Stimulated activated CD8-positive, alpha-beta memory T cell treated with anti-CD3 and anti-CD28 coated beads, Interleukin-12 subunit alpha, Interleukin-12 subunit beta, amount 100 ng/mL, for 1 hour (primary cell): ENCODE measurements at places on chromosomes 6 and 20.

DNA sequence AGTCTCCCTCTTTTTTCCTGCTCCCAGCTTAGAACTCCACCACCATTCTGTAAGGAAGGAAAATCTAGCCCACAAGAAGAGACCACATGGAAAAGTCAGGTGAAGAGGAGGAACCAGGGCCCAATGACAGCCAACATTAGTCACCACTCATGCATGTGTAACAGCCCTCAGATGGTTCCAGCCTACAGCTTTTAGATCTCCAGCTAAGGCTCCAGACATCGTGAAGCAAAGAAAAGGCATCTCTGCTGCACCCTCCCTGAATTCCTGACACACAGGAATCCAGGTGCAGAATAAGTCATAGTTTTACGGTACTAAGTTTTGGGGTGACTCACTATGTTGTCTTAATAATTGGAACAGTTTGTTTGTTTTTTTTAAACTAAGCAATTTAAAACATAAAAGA, 25.5 kb downstream of the DCDC2 start:
- DNase-seq: no peak

DNA sequence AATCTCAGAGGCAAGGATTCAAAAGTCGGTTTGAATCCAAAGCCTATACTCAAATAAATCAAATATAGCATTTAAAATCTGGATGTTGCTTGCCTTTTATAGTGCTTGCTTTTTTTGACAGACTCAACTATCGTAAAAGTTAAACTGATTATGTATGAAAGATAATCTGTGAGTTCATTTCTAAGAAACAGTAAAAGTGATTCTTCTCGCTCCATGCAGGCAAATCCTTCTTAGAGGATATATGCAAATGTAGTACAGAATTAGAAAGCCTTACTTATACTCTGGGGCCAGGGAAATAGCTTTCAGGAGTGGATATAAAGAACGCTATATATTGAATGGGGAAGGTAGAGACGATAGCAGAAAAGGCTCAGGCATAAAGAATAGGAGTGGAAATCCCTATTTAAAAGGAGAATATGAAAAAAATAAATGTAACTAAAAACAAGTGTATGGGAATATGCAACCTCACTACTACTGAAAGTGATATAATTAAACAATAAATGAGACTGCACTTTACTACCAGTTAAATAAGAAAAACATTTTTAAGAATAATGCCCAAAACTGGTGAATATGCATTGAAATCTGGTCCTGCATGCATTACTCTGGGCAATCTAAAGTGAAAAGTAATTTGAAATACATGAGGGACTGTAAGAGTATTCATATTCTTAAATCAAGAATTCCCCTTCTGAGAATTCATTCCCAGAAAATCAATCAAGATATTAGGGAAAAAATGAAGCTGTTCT, 361.8 kb upstream of the PLCB4 start:
- DNase-seq: no peak

DNA sequence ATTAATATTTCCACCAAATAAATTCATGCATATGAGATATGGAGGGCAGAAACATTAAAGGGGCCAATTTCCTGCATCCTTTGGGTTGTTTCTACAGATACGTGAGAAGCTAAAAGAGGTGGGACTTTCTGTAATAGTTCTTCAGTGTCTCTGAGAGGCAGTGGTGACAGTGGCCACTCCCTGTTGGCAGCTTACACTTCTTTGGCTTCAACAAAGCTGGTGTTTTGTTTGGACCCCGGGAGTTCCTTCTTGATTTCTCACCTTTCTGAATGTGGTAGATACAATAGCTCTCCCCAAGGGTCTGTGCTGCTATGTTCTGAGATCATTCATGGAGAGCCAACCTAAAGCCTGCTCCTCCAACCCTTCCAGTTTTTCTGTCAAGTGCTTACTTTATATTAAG, 7.8 kb downstream of the PLCB1 start:
- no peak for DNase-seq

- no peak for DNase-seq
Measured at GRCh38 chr6:82712826-82713225, 349.2 kb downstream of the TPBG start.

- no peak for DNase-seq
Measured at GRCh38 chr6:123053602-123054225, 57.7 kb downstream of the CLVS2 start.

GRCh38 chr6:2765896-2766766, 938 bp downstream of the WRNIP1 start:
- DNase-seq: no peak

- no peak for DNase-seq
Measured at GRCh38 chr20:4375881-4376280, 345.8 kb upstream of the PRND start.

DNA sequence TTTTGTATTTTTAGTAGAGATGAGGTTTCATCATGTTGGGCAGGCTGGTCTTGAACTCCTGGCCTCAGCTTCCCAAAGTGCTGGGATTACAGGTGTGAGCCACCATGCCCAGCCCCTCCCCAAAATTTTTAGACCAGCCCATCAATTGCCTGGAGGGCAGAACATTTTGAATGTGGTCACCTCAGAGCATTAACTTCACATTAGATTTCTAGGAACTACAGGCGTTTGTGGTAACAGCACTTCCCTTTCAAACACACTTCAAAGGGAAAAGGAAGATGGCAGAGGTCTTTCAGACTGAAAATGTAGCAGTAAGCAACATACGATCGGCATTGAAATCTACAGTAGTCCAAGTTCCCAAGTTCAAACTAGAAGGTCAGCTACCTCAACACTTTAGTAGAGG, 12.3 kb upstream of the SLA2 start:
- no peak for DNase-seq

DNA sequence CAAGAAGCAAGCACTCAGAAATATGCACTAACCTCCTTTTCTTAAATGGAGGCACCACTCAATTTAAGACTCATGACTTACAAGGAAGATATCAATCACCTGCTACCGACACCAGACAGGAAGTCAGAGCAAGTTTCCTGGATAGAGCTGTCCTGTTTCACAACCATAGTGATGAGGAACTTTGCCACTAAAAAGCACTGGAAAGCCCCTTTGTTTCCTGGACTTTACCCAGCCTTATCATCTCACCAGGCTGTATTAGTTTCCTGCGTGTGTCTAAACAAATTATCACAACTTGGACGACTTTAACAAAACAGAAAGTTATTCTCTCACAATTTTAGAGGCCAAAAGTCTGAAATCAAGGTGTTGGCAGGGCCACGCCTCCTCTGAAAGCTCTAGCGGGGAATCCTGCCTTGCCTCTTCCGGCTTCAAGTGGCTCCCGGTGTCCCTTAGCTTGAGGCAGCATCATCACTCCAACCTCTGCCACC, 253.8 kb upstream of the STXBP5 start:
- no peak for DNase-seq

DNA sequence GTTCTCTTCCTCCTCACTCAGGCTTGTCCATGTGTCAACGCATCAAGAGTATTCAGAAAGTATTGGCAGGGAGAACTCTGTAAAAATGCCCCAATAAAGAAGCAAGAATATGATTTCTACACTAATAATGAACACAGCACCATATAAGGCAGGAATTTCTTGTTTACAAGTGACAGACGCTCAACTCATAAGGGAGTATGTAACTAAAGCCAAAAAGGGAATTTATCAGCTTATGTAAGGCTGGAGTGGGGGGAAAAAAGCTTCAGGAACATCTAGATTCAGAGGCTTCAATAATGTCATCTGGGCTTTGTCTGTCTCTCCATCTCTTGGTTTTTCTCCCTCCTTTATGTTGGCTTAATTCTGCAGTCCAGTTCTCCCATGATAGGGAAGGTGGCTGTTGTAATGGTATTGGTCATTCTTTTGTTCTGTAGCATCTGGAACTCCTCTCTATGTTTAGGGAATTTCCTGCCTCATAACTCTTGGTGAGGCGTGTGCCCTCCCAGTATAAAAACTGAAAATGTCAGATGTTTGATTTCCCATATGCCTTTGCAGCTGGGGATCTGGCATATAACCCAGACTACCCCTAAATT, 125.1 kb upstream of the COL21A1 start:
- DNase-seq: no peak

DNA sequence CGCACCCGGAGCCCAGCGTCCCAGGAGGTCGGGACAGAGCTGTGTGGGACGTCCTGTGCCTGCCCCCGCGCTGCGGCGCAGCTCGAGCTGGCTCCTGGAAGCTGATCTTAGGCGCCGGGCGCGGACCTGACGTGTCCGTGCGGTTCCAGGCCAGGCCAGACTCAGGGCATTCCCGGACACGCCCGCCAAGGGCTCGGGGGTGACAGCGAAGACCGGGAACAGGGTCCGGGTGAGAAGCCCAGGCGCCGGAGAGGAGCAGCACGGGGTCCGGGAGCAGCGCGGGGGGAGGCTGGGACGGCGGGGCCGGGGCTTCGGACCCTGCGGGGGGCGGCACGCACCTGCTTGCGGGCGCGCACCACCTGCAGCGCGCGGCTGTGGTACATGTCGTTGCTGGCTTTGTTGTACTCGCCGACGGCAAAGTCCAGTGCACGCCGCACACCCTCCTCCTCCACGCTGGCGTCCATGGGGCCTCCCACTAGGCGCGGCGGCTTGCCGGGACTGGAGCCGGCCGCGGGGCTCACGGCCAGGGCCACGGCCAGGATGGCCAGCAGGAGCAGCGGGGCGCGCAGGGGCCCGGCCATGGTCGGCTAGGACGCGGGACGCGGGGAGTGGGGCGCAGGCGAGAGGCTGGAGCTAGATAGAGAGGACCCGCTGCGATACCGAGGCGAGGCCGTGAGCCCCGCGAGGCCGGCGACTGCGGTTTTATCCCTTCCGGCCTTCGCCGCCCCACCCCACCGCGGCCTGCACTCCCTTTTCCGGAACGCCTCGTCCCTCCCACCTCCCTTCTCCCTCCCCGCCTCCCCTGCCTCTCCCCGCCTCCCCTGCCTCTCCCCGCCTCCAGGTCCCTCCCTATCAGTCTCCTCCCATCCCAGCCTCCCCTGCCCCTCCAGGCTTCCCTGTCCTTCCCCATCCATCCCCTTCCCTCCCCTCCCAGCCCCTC, at the start of gene CST3:
Gene CST3, minus strand, starts transcription at position 674 of the 940 bp plus-strand sequence. Its CDS starts 93 bp downstream, at position 581.
- DNase-seq: no peak

DNA sequence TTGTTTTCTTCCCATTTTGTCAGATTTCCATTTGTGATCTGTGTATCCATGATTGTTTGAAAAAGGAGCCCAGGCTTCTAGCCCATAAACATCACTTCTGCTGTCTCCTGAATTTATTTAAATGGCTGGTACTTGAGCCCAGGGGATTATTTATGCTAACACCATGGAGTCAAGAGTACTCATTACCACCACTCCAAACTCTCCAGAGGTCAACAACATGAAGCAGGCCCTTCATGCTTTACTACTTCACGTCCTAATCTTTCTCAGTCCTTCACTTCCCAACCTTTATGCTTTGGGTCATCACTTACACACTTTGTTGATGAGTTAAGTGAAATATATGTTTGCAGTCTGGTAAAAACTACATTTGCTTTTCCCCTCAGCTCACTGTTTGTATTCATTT, 247.8 kb downstream of the BMP2 start:
- DNase-seq: no peak

DNA sequence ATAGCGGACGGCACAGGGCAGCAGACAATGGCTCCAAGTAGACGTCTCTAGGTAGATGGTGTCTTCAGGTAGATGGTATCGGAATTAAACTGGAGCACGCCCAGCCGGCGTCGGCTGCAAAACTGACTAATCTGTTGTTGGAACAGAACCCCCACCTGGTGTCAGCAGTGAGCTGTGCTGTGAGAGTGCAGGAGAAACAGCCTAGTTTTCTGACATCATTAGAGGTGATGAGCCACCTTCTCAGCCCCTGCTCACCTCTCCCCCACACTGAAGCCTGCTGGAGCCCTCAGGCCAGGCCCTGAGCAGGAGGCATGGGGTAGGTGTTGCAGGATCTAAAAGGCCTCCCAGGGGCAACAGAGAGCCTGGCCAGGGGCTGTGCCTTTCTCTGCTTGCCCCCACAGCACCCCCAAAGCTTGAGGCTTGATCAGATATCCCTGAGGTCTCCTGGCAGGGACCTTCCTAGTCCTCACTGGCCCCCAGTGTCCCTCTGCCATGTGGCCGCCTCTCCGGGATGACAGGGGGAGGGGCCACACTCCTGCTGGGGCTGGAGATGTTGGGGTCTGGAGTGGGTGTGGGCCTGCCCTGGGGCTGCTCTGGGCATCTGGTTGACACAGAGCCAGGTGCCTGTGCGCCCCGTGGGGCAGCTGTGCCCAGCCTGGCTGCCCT, 6.9 kb upstream of the HELZ2 start:
- DNase-seq: peak; percentile 63

DNA sequence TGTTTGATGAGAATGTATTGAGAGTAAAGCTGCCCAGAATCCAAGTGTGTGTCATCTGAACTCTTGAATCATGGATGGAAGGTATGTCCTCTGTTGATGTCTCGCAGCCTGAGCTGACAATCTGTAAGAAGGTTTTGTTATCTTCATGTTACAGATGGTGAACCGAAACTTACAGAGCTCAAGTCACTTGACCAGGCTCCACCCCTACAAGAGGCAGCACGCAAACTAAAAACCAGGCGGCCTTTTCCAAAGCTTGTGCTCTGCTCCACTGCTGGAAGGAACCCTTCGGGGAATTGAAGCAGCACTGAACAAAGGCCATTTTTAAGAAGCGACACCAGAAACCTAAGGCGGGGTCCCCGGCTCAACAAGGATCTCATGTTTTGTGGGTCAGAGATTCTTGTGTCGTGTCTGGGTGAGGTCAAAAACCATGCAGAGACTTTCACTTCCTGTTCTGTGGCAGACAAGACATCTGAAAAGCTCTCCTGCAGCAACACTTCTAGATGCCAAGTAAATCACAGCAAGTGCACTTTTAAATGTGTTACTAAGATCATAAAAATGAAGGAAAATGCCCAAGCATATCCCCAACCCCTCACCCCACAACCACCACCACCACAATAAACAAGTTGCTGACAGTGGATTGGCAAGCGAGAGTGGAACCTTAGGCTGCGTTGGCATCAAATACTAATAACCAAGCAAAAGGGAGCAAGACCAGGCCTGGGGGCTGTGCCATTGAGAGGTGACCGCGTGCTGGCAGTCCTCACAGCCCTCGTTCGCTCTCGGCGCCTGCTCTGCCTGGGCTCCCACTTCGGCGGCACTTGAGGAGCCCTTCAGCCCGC, 27.3 kb downstream of the NQO2 start:
- peak; percentile 4 for DNase-seq

DNA sequence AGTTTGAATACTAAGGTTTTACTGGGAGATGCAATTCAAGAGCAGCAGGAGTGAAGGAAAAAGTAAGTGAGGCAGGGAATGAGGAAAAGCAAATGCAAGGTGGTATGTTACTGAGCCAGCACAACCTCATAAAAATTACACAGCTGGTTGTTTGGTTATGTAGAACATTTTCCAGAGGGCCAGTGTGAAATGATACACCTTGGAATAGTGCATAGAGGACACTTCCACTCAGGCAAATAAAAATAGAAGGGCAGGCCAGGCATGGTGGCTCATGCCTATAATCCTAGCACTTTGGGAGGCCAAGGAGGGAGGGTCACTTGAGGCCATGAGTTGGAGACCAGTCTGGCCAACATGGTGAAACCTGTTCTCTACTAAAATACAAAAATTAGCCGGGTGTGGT, 43.4 kb upstream of the POPDC3 start:
- DNase-seq: no peak

- no peak for DNase-seq
Measured at GRCh38 chr6:67885081-67886033, 749.7 kb upstream of the ADGRB3 start.

- no peak for DNase-seq
Measured at GRCh38 chr6:30267423-30267822, 54.2 kb upstream of the TRIM26 start.

GRCh38 chr6:3333263-3333662, 74.5 kb downstream of the PSMG4 start:
- no peak for DNase-seq

- no peak for DNase-seq
Measured at GRCh38 chr6:89547281-89547680, 91.3 kb downstream of the LYRM2 start.

GRCh38 chr20:7226156-7226555, 458.7 kb downstream of the BMP2 start:
- no peak for DNase-seq
